ENCODE measurements at places on chromosomes 5 and 9.
A peak's percentile ranks its signal among the peaks of the same experiment; 100 is the strongest.

DNA sequence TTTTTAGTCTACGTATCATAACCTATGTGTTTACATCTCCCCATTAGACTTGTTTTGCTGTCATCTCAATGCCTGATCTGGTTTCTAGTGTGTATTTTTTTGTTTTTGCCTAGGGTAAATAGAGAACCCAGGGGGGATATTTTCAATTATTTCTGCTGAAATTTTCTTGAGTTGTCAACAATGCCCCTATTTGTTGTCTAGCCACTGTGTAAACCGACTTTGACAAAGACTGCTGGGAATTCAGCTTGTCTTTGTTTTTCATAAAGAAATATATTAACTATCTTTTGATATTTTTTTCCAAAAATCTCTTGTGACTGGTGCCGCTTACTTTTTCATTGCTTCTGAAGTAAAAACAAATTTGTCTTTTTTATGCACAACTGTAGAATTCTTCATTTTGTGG, 28.1 kb downstream of the MACIR start:
- no peak for DNase-seq

DNA sequence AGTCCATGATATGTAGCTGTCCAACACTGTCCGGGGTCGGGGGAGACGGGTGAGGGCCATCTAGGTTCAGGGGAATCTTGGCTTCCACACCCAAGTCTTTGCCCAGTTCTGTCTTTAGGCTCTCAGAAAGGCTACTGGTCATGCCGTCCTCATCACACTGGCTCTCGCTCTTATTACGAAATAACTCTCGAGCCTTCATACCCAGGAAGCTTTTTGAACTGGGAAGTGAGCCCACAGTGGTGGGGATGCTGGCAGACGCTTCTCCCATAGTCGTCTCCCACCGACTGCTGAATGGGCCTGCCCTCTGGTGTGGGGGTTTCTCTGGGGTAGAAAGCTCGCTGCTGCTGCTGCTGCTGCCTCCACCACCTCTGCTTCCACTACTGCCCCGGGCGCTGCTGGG, 17.6 kb downstream of the SPACA9 start:
- no peak for DNase-seq

- DNase-seq: no peak
Observed at GRCh38 chr9:94511134-94511954, 43.5 kb upstream of the PCAT7 start.

GRCh38 chr5:175159956-175160355, 284.0 kb downstream of the DRD1 start:
- no peak for DNase-seq

DNA sequence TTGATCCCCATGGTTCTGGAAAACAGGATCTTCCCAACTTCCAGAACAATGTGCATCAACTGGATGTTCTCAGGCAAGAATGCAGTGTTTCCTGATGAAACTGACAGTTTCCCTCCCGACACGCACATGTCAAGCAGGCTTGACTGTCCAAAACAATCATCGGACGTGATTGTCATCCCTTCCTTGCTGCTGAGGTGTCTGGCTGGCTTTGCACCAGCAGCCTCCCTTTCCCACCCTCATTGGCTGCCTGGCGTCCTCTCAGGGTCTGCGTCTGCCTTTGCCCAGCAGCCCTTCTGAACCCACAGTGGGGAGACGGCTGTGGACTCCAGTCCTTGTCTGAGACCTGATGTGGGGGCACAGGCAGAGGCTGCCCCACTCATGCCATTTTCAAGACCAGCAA, 110.8 kb downstream of the MARCHF3 start:
- DNase-seq: no peak

DNA sequence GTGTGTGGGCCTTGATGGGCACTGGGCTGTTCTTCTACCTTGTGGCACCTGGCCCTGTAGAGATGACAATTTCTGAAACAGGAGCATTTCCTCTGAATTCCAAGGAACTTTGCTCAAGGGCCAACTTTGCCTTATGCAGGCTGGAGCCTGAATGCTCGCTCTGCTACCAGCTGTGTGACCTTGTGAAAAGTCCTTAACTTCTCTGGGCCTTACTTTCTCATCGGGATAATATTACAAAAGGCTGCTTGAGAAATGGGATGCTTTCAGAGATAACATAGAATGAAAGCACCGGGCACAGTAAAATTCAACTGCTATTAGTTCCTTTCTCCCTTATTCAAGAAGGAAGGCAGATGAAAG, 58.8 kb downstream of the GADD45G start:
- DNase-seq: no peak

DNA sequence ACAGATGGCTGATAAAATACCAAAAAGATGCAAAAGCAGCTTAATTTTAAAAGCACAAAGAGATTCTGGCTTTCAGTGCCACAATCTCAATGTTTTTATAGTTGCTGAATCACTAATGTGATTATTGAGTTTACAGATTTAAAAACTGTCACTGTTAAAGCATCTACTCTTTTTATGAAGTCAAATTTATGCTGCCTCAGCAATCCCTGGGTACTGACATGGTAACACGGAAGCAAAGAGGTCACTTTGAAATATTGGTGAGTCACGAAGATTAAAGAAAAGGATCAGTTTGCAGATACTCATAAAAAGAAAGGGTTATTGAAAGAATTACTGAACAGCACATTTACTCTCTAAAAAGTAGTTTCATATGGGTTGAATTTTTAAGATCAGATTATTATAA, 39.7 kb upstream of the HMGCS1 start:
- DNase-seq: no peak

GRCh38 chr5:37495668-37496347, 116.7 kb downstream of the WDR70 start:
- no peak for DNase-seq

DNA sequence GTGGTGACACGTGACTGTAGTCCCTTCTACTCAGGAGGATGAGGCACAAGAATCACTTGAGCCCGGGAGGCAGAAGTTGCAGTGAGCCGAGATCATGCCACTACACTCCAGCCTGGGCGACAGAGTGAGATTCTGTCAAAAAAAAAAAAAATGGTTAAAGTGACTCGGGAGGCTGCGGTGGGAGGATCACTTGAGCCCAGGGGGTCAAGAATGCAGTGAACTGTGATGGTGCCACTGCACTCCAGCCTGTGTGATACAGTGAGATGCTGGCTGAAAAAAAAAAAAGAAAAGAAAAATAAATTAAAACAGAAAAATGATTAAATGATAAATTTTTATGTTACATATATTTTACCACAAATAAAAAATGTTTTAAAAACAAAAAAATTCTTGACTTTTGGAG, 51.9 kb downstream of the KLF4 start:
- DNase-seq: no peak

DNA sequence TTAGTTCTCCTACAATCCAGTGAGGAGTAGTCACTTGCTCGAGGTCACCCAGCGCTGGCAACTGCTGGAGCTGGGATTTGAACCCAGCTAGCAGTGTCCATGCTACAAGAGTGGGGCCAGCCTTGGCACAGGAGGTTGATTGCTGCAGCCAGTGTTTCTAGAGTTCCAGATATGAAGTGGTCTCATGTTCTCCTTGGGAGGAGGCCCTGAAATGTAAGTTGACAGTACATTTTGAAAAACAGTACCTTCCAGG, 802 bp downstream of the CCDC107 start:
- no peak for DNase-seq

DNA sequence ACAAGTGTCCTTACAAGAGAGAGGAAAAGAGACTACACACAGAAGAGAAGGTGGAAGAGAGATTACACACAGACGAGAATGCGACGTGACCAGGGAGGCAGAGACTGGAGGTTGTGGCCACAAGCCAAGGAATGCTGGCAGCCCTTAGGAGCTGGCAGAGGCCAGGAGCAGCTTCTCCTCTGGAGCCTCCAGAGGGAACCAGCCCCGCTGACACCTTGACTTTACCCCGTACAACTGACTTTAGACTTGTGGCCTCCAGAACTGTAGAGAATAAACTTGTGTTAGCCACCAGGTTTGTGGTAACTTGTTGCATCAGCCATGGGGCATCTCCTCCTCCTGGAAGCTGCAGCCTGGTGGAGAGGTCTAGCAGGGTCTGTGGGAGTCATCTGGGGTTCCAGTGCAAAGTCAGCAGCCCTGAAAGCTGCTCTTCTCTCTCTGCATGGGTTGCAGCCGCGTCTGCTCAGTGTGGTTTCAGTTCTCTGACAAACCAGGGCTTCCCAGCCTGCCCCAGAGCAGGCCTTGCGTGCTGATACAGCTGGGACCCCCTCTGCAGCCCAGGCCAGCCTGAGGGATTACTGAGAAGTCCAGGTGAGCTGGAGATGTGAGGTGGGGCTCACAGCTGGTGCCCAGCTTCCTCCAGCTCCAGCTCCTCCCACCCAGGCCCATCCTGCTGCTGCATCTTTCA, 30.8 kb upstream of the CNOT6 start:
- DNase-seq: no peak

- peak; percentile 70 for DNase-seq
Observed at GRCh38 chr5:17189381-17190036, 27.9 kb upstream of the BASP1 start.

DNA sequence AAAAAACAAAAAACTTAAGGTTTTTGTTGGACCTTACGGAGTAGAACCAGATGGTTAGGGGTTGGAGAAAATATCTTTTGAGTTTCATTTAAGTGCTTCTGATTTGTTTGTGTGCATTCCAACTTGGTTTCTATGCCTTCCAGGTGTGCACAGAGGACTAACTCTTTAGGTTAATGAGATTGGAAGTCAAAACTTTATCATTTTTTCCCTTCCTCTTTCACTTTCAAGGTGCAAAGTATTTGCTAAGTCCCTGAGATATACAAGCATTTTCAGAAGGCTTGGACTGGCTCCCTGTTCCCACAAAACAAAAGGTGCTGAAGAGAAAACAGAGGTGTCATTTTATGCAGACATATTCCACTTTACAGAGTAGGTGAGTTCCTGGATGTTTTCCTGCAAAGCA, 30.3 kb upstream of the CER1 start:
- no peak for DNase-seq

DNA sequence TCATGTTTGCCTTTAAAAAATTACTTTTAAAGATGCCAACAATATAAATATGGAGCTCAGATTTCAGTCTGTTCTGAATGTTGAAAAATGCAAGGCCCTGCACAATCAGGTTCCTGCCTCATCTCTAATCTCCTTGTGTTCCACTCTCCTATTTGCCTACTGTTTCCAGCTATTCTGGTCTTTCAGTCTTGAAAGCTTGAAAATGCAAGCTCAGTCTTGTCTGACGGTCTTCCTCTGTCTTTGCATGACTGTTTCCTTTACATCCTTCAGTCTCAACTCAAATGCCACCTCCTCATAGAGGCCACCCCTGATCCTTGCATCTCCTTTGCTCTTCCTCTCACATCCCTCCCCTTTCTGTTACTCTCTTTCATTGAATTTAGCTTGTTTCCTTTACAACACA, 354.9 kb downstream of the KIF4B start:
- no peak for DNase-seq

DNA sequence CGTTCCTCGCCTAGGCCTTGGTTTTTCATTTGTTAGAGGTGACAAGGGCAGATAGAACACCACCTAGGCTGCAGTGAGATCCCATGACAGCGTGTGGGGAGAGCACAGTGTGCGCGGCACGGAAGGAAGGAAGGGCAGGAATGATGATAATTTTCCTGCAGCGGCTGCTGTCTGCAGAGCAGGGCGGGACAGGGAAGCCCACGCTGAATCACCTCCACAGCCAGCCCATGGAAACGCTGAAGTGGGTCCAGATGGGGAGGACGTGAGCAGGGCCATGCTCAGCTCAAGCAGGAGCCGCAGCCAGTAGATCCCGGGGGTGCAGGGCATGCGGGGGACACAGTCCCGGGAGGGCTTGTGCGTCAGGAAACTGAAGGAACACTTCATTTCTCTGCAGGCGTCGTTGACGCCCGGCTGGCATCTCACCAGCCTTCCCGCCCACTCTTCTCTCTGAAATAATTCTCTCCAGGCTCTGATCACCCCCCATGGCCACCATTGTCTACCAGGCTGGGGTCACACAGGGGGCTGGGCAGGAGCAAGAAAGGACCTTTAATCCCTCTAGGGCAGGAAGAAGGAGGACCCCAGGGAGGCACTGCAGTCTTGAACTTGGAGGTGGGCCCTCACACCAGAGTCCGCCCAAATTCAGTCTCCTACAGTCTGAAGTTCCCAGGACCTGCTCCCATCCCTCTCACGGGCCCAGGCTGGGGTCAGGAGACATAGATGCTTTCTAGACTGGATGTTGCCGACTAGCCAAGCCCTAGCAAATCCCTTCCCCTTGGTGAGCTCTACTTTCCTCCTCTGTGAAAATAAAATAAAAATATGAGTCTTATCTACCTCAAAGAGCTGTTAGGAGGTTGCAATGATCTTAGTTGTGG, 20.9 kb upstream of the SYNPO start:
- no peak for DNase-seq

DNA sequence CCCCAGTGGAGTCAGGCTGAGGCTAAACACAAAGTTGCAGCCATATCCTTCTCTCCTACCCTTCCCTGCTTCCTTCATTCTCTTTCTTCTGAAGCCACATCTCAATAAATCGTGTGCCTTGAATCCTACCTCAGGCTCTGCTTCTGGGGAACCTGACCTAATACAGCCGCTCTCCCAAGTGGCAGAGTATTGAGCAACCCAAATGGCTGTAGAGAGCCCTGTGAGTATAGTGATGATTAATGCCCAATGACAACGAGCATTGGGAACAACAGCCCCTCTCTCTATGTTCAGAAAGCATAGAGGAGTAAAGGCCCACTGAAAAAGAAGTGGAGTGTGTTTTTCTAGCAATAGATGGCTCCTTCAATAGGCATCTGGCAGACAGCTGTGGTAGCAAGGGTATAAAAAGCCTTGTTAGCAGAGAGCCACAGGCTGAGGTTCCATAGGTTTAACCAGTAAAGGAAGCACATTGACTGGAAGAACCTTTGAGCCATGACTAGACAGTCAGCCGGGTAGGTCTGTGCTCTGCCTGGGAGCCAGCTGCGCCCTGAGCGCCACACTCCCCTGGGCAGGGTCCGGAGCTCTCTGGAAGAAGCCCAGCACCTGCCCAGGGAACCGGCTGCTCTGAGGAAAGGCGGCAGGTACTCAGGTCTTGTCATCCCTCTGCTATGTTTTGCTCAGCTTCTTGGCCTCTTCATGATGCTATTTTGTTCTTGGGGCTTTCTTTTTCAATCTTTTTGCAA, 22.6 kb upstream of the HSPA9 start:
- no peak for DNase-seq

GRCh38 chr9:18020121-18020745, 441.4 kb downstream of the SH3GL2 start:
- DNase-seq: no peak

- no peak for DNase-seq
Observed at GRCh38 chr5:67844924-67845323, 370.6 kb upstream of the PIK3R1 start.

- peak; percentile 56 for DNase-seq
Observed at GRCh38 chr9:115042781-115043509, 75.0 kb downstream of the TNC start.
